ENCODE measurements at places on chromosomes 3 and 15.

DNA sequence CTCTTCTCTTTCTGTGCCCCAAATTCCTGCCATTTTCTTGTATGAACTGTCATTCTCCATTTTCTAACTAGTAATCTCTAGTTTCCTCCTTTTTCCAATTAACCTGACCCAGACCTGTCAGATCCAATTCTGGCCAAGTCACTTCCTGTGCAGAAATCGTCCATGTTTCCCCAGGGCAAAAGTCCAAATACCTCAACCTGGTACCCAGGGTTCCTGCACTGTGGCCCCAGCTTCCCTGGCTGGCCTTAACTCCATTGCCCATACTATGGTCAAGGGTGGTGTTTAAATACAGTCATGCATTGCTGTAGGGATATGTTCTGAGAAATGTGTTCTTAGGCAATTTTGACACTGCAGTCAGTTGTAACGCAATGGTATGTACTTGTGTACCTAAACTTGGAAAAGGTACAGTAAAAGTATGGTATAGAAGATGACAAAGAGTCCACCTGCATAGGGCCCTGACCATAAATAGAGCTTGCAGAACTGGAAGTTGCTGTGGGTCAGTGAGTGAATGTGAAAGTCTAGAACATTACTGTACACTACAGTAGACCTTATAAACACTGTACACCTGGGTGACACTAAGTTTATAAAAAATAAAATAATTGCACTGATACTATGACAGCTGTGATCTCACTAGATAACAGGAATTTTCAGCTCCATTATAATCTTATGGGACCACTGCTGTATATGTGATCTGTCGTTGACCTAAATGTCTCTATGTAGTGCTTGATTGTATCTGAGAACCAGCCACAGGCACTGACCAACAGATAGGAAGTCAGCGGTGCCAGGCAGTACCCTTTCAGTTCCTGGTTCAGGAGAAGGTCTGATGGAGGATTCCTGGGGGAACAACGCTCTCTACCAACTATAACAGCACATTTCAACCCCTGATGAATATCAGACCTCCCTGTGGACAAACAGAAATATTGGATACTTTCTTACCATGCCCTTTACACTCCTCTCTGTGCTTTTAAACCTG, 336.1 kb upstream of the PROK2 start:
- DNase-seq: no peak

DNA sequence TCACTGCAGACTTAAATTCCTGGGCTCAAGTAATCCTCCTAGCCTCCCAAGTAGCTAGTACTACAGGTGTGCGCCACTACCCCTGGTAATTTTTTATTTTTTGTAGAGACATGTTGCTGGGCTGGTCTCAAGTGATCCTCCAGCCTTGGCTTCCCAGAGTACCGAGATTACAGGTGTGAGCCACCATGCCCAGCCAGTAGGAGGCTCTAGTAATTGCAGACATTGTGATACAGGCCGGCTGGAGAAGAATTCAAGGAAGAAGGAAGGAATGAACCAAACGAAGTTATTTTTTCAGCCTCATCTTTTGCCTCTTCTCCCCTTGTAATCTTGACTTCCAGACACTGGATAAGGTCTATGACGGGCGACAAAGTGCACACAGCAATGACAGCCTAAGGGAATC, 3.2 kb upstream of the PPP4R2 start:
- no peak for DNase-seq

DNA sequence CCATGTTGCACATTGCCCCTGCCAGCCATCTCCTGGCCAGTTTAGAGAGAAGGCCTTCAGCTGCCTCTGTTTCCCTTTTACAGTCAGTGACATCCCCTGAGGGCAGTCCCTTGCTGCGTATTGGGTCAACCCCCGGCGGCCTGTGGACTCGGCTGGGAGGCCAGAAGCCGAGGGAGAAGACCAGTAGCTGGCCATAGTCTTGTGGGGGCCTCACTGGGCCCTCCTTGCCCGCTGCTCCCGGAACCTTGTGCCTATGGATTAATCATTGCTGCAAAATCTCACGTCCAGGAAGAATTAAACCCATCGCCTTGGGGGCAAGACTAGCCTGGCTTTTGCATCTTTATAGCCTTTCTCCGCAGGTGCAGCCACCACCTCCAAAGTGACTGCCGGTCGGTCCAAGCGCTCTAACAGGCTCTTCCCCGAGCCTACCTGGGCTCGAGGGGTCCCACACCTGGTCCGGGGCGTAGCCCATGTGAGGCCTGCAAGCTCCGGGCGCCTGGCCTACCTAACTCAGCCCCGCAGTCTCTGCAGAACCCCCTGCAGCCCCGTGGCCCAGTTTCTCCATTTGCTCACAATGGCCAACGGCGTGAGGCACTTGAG, 870 bp upstream of the CHAC1 start:
- DNase-seq: no peak

GRCh38 chr15:81410318-81410753, 36.3 kb upstream of the TMC3 start:
- DNase-seq: no peak

- DNase-seq: peak; percentile 46
Measured at GRCh38 chr15:70488002-70488605, 275.3 kb downstream of the UACA start.

- DNase-seq: no peak
Measured at GRCh38 chr3:126131881-126132750, 48.2 kb upstream of the SLC41A3 start.

GRCh38 chr15:25736461-25736860, 126.7 kb downstream of the ATP10A start:
- DNase-seq: no peak

DNA sequence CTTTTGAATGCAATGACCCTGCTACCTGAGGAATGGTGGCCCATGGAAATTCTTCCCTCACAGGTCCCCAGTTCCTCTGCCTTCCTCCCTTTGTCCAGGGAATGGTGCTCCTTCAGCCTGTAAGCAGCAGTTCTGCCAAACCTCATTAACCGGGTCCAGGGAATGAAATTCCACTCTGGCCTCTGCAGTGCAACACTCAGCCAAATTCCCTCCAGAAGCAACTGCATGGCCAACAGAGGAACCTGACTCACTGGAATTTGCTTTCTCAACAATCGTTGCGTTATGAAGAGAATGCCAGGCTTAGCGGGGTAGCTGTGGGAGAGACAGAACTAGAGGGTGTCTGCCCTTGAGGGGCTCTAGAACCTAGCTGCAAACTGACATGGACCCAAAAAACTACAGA, 449.4 kb upstream of the PROK2 start:
- no peak for DNase-seq

- DNase-seq: no peak
Measured at GRCh38 chr3:32709346-32709745, 24.4 kb downstream of the CNOT10 start.

- no peak for DNase-seq
Measured at GRCh38 chr15:31801152-31801551, 229.2 kb upstream of the CHRNA7 start.

GRCh38 chr3:157204431-157204830, 44.5 kb upstream of the CCNL1 start:
- DNase-seq: no peak

GRCh38 chr3:197692641-197693040, 44.1 kb downstream of the RUBCN start:
- no peak for DNase-seq

DNA sequence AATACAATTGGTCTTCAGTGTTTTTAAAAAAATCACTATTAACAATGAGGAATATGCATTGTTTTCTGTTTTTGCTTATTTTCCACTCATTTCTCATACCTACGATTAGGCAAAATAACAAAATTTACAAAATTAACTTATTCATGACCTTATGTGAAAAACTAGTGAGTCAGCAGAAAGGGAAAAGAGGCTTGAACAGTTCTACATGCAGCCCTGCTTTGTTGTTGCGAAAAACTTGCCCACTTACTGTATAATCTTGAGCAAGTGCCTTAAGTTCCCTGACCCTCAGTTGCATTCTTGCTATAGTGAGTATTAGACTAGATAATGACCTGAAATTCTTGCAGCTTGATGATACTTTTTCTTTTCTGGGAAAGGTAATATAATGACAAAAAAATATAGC, 551.1 kb upstream of the BCHE start:
- DNase-seq: no peak

- no peak for DNase-seq
Measured at GRCh38 chr3:43260412-43260811, 25.9 kb upstream of the SNRK start.

GRCh38 chr15:52350423-52350822, 54.8 kb upstream of the MYO5C start:
- DNase-seq: no peak

GRCh38 chr3:118511402-118511801, 523.2 kb downstream of the IGSF11 start:
- no peak for DNase-seq

DNA sequence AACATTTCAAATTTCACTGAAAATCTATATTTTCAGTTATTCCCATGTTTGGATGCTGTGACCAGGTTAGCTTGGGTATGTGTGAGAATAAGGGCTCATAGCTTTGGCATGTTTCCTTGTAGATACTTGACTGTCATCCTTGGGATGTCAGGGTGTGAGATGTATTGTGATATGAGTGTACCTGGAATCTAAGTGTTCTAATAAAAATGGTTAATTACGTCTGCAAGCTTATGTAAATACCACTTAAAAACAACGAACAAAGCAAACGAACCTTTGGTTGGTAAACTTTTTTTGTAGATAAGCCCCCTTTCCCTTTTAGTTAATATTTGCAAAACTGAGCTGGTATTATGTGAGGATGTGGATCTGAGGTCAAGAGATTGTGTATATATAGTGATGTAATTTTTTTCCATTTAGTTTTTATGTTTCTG, 63.5 kb downstream of the FNDC3B start:
- DNase-seq: no peak

DNA sequence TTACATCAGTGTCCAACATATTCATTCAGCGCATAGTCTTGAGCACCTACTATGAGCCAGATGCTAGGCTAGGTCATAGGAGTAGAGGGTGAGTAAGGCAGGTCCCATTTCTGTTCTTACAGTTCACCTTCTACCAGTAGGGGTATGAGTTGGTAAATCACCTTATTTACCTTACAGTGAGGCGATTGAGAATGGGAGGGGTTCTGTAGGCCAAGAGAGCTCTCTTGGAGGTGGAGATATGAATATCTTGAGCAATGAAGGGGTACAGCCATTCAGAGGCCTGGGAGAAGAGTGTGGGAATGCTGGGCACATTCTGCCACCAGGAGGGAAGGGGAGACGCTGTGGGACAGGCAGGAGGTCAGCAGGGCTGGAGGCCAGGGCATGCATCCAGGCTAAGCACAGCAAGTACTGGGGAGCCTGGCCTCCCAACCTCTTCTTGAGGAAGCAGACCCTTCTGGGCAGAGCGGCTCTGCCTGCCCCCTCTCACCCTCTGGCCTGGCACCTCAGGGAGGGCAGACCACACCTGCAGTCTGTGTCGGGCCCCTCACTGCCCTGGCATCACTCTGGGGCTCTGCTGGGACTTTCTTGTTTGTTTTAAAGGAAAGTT, 123.4 kb downstream of the EEFSEC start:
- DNase-seq: no peak

DNA sequence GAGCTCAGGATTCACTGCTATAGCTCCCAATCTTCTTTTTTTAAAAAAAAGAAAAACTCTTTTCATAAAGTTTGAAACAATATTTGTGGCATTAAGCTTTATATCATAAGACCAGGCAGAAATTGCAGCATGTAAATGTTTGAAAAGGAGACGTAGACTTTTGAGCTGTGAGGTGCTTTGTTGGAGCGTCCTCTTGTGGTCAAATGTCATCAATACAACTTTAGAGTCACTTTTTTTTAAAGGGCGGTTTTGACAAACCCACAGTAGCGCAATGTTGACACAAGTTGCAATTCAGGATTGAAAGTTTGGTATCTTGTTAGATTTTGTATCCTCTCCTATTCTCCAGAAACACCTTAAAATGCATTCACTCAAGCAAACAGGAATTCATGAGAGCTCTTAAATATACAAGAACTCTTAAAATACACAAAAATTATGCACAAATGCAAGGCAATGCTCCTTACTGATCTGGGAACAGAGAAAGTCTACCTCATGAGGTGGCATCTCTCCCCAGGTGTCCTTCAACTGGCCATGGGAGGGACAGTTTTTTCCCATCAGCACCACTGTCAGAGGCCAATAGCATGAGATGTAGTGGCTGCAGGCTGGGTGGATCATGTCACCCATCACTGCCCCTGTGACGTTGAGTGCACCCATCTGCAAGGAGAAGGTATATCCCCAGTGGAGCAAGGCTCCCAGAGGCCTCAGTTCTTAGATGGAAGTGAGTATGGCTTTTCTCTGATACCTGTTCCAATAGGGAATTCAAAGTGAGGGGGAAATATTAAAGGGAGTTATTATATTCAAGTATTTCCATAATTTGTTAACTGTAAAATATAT, 70.7 kb downstream of the ANXA2 start:
- peak; percentile 16 for DNase-seq

DNA sequence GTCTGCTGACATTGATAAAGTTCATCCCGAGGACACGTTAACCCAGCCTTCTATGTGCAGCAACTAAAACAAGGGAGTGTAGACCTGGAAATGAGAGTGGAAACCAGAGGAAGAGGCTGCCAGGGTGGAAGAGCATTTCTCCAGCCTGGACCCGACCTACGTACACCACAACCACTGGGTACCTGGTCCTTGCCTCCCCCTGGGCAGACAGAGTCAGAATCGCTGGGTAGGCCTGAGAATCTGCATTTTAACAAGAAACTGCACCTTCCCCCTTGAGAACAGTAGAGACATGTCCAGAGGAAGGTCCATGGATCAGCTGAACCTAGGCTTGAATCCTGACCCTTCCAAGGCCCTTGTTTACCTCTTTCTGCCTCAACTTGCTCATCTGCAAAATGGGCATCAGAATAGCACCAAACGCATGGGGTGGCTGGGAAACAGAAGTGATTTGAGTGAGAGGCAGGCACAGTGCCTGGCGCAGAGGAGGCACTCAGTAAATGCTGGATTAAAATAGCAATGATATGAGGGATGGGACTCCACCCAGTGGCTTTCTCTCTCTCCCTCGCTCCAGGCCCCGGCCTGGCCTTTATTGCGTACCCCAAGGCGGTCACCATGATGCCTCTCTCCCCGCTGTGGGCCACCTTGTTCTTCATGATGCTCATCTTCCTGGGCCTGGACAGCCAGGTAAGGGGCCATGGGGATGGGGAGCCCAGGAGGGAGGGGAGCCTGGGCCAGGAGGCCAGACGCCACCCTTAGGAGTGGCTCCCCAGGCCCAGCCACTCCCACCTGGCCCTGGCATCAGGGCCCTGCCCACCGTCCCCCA, 66.9 kb upstream of the SLC6A1 start:
- no peak for DNase-seq

DNA sequence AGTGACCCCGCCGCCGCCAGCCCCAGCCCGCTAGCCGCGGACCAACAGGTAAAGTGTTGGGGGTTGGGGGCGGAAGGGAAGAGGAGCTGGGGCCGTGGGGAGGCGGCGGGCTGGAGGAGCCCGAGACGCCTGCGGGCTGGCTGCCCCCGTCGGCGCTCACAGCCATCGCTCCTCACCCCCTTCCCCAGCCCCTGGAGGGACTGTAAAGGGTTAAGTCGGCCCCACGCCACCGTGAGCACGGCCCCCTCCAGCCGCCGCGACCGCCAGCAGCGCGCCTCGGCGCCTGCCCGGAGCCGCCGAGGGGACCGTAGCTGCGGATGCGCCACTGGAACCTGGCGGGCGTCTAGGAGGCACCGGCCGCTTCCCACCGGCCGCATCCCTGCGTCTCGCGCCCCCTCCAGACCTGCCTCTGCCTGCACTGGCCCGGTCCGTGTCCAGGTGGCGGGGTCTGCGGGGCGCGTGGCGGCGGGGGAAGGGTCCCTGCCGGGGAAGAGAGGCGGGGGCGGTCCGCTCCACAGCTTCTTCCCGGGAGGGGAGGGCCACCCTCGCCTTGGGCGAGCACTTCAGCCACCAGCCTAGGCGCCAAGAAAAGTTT, 522 bp downstream of the MED12L start:
- DNase-seq: no peak

GRCh38 chr3:191269289-191270085, 59.7 kb upstream of the CCDC50 start:
- no peak for DNase-seq
